ENCODE measurements at places on chromosomes 13 and 19.

DNA sequence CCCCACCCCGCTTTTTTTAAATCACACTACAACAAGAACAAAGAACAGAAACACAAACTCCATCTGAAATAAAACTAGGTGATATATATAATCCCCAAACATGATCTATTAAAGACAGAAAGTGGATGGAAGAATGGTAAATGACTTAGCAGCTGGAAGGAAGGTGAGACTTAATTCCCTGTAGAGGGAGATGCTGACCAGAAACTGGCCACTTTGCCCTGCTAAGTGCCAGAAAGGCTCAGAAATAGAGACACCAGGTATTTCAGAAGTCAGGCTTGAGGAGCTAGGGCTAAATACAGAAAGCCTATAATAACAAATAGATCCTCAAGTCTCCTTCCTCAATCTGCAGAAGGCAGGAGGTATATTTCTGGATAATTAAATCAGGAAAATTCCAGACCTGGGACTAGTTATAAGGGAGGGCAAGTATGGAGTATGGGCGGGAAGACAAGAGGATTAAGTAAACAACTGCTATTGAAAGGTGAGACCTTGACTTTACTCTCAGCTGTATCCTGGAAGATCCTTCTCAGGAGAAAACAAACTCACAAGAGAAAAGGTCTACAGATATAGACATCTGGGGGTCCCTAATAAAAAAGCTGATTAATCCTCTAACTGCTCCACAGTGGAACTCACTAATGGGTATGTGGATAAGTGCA is 32.2 kb downstream of the MTRF1 start:
- H3K4me3 ChIP-seq: no peak overlapping the region
- H3K27me3 ChIP-seq: no peaks in the 10 kb centered on the region
- no peak overlapping the region for H3K27ac ChIP-seq
- no peaks in the 10 kb centered on the region for H3K4me1 ChIP-seq
- no peaks in the 10 kb centered on the region for H3K36me3 ChIP-seq

- H3K27ac ChIP-seq: no peak overlapping the region
- DNase-seq: no peak
- H3K27me3 ChIP-seq: no peaks in the 10 kb centered on the region
- H3K4me3 ChIP-seq: no peak overlapping the region
- peaks cover 48% of the 10 kb centered on the region for H3K36me3 ChIP-seq
Measured at GRCh38 chr19:34767951-34768350, 5.1 kb downstream of the ZNF599 start.

DNA sequence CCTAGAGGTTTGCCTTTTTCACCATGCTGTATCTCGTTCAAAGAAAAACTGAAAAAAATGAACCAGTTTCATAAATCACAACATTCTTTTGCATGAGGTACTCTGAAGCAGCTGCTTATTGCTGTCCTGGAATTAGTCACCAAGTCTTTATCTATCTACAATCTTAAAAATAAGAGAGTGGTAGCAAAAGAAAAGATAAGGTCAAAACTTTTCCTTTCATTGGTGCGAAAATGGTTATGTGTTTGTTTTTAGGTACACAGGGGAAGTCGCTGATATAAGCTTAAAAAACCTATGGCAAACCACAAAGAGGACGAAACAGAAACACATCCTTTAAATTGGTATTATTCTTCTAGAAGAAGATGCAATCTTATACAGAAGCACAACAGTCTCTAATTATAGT is 20.7 kb downstream of the OBI1 start:
- no peak overlapping the region for H3K27ac ChIP-seq
- no peaks in the 10 kb centered on the region for H3K27me3 ChIP-seq
- no peaks in the 10 kb centered on the region for H3K4me1 ChIP-seq

- no peaks in the 10 kb centered on the region for H3K27me3 ChIP-seq
Measured at GRCh38 chr19:46783670-46784069, 4.7 kb downstream of the SLC1A5 start.

DNA sequence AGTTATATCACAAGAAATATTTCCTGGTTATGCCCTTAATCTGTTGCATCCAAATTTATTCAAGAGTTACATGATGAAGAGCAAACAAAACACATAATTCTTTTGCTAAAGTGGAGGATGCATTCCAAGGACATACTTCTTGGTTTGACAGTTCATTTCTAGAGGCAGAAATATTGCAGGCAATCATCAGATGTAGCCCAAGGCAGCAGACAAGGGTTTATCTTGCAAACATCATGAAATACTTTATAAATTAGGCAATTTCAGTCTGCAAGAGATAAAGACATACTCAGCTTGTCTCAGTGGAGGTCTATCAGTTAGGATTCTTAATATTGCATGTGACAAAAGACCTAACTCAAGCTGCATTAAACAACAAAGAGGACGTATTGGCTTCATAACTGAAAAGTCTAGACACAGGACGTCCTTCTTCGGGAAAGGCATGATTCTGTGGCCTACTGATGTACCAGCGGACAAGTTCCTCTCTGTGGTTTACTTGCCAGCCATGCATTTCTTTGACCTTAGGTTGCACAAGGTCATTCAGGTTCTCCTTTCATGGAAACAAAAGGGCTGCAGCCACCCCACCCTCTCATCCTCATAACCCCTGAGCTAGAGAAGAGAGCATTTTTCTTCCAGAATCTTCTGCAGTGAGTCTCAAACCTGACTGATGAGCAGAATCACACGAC is 204.1 kb downstream of the KATNAL1 start:
- H3K27me3 ChIP-seq: no peaks in the 10 kb centered on the region
- no peaks in the 10 kb centered on the region for H3K36me3 ChIP-seq
- peaks cover 3% of the 10 kb centered on the region for H3K4me1 ChIP-seq
- H3K4me3 ChIP-seq: no peak overlapping the region
- DNase-seq: no peak

GRCh38 chr13:47904241-47904640 is 96.8 kb downstream of the SUCLA2 start:
- H3K4me3 ChIP-seq: peak overlapping the region; percentile 30
- no peaks in the 10 kb centered on the region for H3K4me1 ChIP-seq
- H3K36me3 ChIP-seq: no peaks in the 10 kb centered on the region
- no peaks in the 10 kb centered on the region for H3K27me3 ChIP-seq

GRCh38 chr19:15913384-15913783 is 15.5 kb upstream of the CYP4F2 start:
- H3K27me3 ChIP-seq: peaks cover 46% of the 10 kb centered on the region
- H3K4me3 ChIP-seq: no peak overlapping the region
- no peak overlapping the region for H3K27ac ChIP-seq
- DNase-seq: no peak
- H3K4me1 ChIP-seq: no peaks in the 10 kb centered on the region

GRCh38 chr19:29375429-29376119 is 150.2 kb upstream of the VSTM2B start:
- no peak overlapping the region for H3K4me3 ChIP-seq
- no peak for DNase-seq
- no peak overlapping the region for H3K27ac ChIP-seq
- H3K36me3 ChIP-seq: no peaks in the 10 kb centered on the region
- H3K4me1 ChIP-seq: no peaks in the 10 kb centered on the region

DNA sequence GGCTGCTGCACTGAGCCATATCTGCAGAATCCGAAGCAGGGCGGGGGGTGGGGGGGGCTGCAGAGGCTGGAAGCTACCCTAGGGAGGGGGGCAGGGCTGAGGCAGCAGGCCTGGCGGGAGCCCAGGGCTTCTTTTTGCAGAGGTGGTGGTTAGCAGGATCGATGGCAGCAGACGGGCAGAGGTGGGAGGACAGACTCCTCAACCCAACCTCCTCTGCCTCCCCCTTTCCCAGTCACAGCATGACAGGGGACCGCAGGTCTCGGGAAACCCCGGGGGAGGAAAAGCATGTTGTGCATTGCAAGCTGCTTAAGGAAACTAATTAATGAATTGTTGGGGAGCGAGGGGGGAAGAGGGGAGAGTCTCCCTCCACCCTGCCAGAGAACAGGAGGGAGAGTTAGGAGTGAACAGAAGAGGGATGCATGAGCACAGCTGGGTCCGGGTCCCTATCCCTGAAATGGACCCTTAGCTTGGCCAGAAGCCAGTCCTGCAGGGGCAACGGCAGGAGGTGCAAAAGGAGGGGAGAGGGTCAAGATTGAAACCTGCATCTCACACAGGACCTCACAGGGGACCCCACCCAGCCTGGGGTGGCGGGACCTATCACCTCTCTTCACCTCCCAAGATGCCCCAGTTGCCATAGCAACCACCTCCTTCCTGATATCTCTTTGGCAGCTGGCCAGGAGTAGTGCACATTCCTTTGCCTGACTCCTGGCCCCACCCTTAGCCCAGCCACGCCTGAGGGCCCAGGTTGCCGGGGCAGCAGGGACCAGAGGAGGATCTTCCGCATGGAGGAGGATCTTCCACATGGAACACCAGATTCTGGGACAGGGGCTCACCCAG is 1.8 kb downstream of the FXYD7 start:
- peaks cover 24% of the 10 kb centered on the region for H3K4me1 ChIP-seq
- no peaks in the 10 kb centered on the region for H3K36me3 ChIP-seq
- no peak overlapping the region for H3K4me3 ChIP-seq
- H3K27me3 ChIP-seq: peaks cover 24% of the 10 kb centered on the region
- H3K27ac ChIP-seq: no peak overlapping the region
- DNase-seq: peak; percentile 84

DNA sequence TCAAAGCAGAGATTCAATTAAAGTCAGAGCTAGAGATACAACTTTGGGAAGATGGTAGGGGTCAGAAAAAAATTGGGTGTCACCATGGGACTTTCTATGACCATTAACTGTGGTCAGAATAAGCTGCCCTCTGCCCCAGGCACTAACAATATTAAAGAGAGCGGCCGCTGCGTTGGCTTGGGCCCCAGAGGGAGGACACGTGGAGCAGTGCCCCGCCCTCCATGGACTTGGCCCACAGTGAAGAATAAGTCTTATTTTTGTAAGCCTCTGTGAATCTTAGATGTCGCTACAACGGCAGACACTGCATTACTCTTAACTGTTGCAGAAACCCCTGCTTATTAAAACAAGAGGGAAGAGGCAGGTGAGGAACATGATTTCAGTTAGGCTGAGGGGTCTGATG is 172.7 kb downstream of the UQCRFS1 start:
- H3K4me1 ChIP-seq: no peaks in the 10 kb centered on the region
- H3K4me3 ChIP-seq: no peak overlapping the region
- no peak for DNase-seq
- H3K27me3 ChIP-seq: no peaks in the 10 kb centered on the region
- H3K27ac ChIP-seq: no peak overlapping the region

- no peaks in the 10 kb centered on the region for H3K27me3 ChIP-seq
- peaks cover 5% of the 10 kb centered on the region for H3K4me1 ChIP-seq
- no peak overlapping the region for H3K27ac ChIP-seq
- no peaks in the 10 kb centered on the region for H3K36me3 ChIP-seq
- DNase-seq: no peak
- no peak overlapping the region for H3K4me3 ChIP-seq
Measured at GRCh38 chr19:6204212-6204611, 68.7 kb downstream of the ACSBG2 start.

GRCh38 chr13:88806438-88806837 is 1135.3 kb downstream of the SLITRK5 start:
- H3K4me1 ChIP-seq: no peaks in the 10 kb centered on the region
- no peak for DNase-seq
- H3K4me3 ChIP-seq: no peak overlapping the region

GRCh38 chr19:43739439-43740235 is 15.1 kb downstream of the SMG9 start:
- DNase-seq: peak; percentile 87
- H3K27me3 ChIP-seq: no peaks in the 10 kb centered on the region
- H3K36me3 ChIP-seq: peaks cover 30% of the 10 kb centered on the region
- peak overlapping the region; percentile 90 for H3K27ac ChIP-seq
- peaks cover 17% of the 10 kb centered on the region for H3K4me1 ChIP-seq

DNA sequence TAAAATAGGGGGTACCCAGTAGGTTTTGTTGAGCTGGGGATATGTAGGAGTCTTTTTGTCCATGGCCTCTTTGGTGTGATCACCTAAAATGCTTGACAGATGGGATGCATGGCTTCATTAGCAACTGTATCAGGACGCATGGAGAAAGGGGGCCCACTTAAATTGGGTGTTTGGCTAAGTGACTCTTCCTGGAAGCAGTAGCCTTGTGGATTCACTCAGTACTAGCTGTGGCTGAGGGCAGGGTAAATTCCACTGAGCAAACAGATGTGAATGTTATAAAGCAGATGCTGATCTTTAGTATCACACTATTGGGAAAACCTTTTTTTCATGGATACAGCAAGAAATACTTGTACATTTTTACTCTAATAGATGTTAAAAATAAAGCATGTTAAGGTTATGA is 140.0 kb downstream of the FGF14 start:
- no peaks in the 10 kb centered on the region for H3K27me3 ChIP-seq
- DNase-seq: no peak
- H3K4me1 ChIP-seq: no peaks in the 10 kb centered on the region
- no peaks in the 10 kb centered on the region for H3K36me3 ChIP-seq

- no peaks in the 10 kb centered on the region for H3K27me3 ChIP-seq
- H3K4me3 ChIP-seq: no peak overlapping the region
- H3K27ac ChIP-seq: no peak overlapping the region
- no peaks in the 10 kb centered on the region for H3K36me3 ChIP-seq
- DNase-seq: no peak
Measured at GRCh38 chr13:23865906-23866305, 23.3 kb downstream of the MIPEP start.

DNA sequence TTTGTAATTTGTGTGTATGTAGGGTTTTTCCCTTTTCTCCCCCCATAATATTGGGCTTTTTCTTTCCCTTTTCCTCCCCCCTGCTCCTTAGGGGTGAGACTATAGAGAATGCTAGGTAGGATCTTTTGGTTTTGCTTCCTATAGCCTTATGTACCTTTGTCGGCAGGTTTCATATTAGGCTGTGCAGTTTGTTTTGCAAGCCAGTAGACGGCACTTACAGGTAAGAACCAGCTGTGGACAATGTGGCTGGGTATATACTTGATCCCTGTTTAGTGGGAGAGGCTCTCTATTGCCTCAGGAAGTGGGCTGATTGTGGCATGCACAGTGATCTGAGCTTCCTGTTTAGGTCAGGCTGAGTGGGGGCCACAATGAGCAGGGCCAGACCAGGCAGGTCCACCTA is 359.2 kb upstream of the OBI1 start:
- no peak overlapping the region for H3K27ac ChIP-seq
- H3K27me3 ChIP-seq: no peaks in the 10 kb centered on the region
- DNase-seq: no peak
- no peaks in the 10 kb centered on the region for H3K36me3 ChIP-seq

DNA sequence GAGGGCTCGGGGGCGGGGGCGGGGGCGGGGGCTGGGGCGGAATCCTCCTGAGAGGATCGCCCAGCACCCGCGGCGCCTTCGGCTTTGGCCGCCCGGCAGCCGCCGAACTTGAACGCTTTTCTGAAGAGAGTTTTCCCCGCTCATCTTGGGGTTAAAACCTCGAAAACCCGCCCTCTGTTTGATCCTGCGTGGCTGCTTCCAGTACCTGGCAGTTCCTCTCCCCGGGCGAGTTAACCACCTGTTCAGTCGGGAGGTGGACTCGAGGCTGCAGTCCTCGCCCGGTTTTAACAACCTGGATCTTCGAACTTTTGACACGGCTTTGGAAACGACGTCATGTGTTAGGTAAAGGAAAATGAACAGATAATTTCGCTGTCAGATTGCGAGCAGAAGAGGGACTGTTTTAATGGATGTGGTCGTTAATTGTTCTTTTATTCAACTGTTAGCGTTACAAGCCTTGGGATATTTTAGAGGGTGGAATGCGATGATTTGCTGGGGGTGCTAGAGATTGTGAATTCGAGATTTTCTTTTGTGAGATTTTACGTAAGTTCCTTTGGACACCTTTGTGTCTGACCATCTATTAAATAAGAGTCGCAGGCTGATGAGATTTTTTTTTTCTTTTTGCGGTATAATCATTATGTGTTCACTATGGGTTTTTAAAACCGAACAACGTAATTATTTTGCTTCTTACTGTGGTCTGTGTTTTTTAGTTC is 1.0 kb downstream of the FNDC3A start:
- peak overlapping the region; percentile 100 for H3K4me3 ChIP-seq
- H3K27ac ChIP-seq: peak overlapping the region; percentile 100
- no peaks in the 10 kb centered on the region for H3K27me3 ChIP-seq
- peak; percentile 86 for DNase-seq
- peaks cover 28% of the 10 kb centered on the region for H3K4me1 ChIP-seq
- no peaks in the 10 kb centered on the region for H3K36me3 ChIP-seq

- DNase-seq: no peak
- no peaks in the 10 kb centered on the region for H3K36me3 ChIP-seq
- H3K27ac ChIP-seq: no peak overlapping the region
Measured at GRCh38 chr13:114056205-114057013, 76.0 kb downstream of the RASA3 start.
